SHP77 treated with DMSO at 0.1 percent for 48 hours (cell line): ENCODE measurements at places on chromosomes 16 and 17.

GRCh38 chr16:58381661-58382060, 10.6 kb upstream of the GINS3 start:
- no peak for DNase-seq

DNA sequence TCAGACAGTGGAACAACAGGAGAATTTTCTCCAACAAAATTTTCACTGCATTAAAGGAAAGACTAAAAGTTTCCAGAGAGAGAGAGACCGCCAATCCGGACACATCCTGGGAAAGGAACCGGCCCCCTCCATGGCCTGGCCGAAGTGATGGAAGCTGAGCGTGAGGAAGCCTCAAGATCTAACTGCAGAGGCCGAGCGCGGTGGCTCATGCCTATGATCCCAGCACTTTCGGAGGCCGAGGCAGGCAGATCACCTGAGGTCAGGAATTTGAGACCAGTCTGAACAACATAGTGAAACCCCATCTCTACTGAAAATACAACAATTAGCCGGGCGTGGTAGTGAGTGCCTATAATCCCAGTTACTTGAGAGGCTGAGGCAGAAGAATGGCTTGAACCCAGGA, 3.9 kb downstream of the CTRB2 start:
- no peak for DNase-seq

DNA sequence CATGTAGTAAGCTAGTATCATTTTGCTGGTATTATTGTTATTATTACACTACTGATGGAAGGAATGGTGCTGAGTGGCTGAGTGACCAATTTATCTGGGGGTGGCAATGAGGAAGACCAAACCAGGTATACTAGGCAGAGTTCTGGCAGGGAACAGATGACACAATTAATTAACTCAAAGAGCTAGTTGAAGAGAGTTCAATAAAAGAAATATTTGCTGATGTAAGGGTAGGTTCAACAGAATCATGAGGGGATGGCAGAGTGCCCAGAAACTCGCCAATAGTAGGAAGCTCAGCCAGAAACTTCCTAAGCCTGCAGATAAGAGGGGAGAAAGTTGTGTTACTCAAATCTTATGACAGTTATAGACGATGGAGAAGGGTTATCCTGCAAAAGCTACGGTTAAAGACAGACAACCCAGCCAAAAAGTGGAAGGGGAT, 352.5 kb downstream of the KCNJ2 start:
- DNase-seq, result peak; percentile 33

DNA sequence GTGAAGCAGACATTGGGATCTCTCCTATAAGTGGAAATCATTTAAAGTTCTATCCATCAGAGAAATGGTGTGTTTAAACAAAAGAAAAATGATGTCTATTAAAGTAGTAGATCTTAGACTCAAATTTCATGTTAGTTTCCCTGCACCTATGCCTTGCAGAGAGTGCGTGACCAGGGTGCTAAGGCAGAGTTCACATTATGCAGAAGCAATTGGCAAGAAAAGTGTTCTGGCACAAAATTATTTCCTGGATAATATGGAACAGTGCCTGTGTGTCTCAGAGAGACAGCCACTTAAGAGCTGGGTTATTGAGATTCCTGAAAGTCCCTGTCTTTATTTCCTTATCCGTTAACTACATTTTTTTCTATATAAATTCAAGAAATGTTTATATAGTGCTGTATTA, 457.0 kb downstream of the CDH8 start:
- DNase-seq, result no peak

DNA sequence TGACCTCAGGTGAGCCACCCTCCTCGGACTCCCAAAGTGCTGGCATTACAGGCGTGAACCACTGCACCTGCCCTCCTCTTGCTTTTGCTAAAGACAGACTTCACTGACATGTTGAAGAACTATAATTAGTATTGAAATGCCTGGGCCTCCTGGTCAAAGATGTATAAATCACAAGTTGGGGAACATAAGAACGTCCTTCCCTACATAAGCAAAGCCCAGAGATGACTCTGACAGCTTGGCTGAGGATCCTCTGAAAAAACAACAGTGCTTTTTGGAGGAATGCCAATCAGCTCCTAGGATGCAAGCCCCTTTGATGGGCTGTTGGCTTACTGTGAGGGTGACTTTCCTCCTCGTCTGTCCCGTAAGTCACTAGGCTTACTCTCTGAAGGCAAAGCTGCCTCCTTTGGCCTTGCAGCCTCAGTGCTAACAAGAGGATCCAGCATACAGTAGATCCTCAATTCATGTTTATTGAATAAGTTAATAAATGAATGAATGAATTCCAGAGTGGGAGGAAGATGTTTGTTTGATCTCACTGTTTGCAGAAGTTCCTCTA, 6.3 kb downstream of the APOH start:
- no peak for DNase-seq

GRCh38 chr16:89498839-89499238, 8.5 kb upstream of the ANKRD11 start:
- no peak for DNase-seq

- no peak for DNase-seq
Observed at GRCh38 chr16:78444-79150, 572 bp downstream of the MPG start.

DNA sequence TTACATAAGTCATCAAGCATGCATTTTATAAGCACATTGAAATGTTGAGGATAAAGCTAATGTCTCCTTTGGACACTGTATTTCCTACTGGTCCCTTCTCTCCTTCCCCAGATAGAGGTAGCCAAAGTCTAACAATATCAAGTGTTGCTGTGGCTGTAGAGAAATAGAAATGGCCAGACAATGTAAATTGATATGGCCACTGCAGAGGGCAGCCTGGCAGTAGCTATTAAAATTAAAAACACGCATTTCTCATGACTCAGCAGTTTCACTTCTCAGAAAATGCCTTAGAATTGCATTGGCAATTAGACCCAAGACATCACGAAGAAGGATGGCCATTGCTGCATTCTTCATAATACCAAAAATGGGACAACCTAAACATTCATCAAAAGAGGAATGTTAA, 46.8 kb upstream of the MRTFB start:
- DNase-seq, result no peak

GRCh38 chr16:2054543-2055245, 6.9 kb downstream of the TSC2 start:
- no peak for DNase-seq

- no peak for DNase-seq
Observed at GRCh38 chr16:73280388-73280787, 232.5 kb upstream of the ZFHX3 start.

GRCh38 chr17:73765824-73766563, 121.7 kb upstream of the SDK2 start:
- no peak for DNase-seq

GRCh38 chr17:70184207-70184606, 14.9 kb downstream of the KCNJ2 start:
- DNase-seq, result no peak

GRCh38 chr16:28863929-28864793, 518 bp downstream of the SH2B1 start:
- no peak for DNase-seq

GRCh38 chr17:11278992-11279270, 37.9 kb downstream of the SHISA6 start:
- no peak for DNase-seq

DNA sequence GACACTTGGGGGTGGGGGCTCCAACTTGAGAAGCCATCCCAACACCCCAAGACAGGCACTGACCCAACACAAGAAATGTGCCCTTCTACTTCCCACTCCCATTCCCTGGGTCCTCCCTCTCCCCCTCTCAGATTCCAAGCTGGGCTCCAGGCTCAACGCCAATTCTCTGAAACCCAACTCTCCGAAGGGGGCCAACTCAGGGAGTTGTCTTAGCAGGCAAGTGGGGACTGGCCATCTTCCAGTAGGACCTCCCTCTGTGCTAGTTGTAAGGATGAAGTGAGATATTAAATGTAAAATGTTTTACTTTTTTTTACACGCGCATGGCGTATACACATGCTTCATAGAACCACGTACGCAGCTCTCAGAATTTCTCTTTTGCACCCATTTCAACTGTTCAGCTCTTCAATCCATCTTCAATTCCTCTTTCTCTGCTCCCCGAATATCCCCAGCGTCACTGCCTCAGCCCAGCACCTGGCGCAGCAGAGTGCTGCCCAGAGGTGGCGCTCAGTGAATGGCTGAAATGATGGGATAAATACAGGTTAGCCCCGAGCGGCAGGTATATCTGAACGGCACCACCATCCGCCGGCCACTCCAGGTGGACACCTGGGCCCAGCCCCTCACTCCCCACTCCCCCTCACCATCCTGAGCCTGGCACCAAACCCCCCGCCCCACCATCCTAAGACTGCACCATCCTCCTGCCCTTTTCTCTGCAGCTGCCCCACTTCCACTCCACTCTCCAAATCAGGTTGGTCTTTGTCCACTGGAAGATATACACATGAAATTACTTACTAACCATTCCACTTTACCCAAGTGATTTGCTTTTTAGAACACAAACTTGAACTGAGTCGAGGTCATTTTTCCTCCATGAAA, 43.9 kb upstream of the TNRC6C start:
- DNase-seq, result no peak

GRCh38 chr16:56310690-56311089, 114.7 kb downstream of the AMFR start:
- DNase-seq, result no peak

GRCh38 chr16:54080524-54081008, 206.0 kb downstream of the IRX3 start:
- DNase-seq, result no peak

- no peak for DNase-seq
Observed at GRCh38 chr17:4808378-4808767, 1.4 kb downstream of the PLD2 start.

DNA sequence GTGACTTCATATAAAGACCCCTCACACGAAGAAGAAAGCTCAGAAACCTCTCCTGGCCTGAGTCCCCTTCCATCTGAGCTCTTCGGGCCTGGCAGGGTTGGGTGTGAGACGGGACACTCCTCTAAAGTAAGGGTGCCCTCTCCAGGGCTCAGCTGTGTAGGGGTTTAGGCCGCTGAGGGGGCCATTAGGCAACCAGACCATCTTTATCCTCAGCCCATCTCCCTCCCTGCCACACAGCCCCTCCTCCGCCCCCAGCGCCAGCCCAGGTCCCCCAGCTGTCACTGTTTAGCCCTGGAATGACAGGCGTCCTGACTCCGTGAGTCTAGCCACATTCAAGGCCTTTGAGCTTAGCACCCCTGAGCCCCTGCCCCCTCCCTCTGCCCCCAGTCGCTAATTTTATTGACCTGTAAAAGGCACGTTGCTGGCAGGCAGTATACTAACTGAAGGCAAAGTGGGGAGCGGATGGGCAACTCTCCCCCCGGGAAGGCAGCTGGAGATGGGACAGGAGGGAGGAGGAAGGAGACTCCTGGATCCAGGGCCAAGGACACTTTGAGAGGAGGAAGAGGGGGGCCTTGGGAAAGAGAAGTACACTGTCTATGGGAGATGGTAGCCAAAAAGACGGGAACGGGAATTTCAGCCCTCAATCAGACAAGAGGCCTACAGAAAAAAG, 592 bp upstream of the ZNF385C start:
- DNase-seq, result no peak

DNA sequence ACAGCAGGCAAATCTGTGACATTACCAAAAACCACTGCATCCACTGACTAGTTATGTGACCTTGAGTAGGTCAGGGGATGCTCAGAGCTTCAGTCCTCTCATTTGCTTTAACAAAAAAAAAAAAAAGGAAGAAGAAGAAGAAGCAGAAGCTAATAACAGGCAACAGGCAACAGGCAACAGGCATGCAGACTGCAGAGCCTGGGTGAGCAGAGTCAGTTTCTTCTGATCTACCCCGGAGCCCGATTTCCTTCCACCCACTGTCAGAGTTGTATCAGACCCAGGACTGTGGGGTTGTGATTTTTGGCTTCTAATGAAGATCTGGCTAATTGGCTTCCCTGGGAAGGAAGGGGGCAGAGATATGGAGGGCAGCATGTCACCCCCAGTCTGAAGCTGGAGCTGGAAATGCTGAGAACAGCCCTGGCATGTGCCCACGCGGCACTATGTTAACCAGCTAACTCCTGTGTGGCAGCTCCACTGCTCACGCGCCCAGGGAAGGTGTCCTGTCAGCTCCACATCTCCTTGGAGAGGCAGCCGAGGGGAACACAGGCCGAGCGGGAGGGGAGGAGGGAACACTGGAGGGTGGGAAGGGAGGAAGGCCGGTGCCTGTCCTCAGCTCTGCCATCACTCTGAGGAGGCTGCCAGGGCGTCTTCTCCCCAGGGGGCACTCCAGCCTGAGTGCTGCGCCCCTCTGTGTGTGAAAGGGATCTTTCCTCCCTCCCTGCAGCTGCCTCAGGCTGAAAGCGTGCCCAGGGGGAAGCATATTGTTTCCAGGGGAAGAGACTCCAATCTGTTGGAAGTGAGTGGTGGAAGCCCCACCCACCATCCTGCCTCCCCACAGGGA, 17.6 kb downstream of the SRCIN1 start:
- DNase-seq, result no peak

DNA sequence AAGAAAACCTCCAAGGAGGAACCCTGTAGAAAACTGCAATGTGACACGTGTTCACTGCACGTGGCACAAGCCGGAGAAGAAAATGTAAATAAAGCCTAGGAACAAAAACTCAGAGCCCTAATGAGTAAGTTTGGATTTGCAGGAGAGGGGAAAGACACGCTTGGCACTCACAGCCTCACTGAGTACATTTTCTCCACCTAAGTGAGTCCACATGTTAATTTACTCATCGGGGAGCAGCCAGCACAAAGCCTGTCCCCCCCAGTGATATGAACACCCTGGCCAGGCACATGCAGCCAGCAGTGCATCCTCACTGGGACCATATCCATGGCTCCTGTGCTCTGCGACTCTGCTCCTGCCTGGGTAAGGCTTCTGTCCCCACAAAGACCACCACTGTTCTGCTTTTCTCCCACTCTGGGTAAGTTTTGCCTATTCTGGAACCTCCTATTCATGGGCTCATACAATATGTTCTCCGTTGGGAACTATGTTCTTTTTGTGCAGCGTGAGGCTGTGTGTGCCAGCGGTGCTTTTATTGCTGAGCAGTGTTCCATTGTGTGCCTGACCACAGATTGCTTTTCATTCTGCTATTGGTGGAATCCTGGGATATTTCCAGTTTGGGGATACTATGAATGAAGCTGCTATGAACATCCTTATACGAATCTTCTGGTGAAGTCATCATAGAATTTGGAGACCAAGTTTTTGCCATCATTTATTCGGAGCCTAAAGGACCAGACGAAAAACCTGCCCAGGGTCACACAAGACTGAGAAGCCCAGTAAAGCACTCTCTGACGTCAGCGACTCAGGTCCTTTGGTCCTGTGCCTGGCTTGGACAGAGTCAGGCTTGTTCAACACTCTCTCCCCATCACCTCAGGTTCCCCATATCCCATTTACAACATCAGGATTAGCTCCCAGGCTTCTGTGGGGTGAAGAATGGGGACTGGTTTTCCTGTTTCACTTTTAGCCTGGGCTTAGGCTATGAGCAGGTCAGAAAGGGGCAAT, 53.3 kb downstream of the RNF112 start:
- no peak for DNase-seq
